ENCODE measurements at places on chromosomes 4 and X.
A peak's percentile ranks its signal among the peaks of the same experiment; 100 is the strongest.

- DNase-seq, result no peak
Observed at GRCh38 chr4:24763631-24764297, 31.6 kb upstream of the SOD3 start.

GRCh38 chr4:4849106-4849505 lies 10.4 kb upstream of the MSX1 start:
- no peak for DNase-seq

- DNase-seq, result no peak
Observed at GRCh38 chrX:150456466-150456865, 93.3 kb downstream of the MAMLD1 start.

DNA sequence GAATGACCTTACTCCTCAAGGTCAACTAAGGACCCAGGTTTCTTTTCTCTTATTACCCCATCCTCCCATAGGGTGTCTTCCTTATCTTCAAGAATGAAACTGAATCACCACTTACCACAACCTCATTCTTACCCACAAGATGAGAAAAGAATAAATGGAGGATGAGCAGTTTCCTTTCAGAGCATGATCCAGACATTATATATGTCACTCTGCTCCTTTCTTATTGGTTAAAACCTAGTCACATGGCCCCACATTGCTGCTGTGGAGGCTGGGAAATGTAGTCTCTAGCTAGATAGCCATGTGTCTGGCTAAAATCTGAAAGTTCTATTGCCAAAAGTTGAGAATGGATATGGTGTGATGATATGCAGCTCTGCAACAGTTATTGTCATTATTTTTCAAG lies 62.4 kb upstream of the RAI2 start:
- no peak for DNase-seq

DNA sequence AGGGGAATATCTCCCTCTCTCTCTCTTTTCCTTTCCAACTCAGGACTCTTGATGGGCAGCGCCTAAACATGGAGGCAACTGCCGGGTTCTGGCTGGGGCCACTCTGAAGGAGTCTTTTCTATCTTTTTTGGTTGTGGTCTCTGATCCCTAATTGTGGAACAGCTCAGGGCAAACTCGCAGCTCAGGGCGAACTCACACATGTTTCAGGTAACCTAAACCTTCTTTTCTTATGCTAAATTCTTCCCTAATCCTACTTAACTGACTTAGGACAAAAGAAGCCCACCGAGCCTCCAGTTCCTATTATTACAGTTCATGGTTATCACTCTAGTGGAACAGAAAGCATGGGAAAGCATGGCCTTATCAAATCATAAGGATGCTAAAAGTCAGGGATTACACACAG lies 21.3 kb downstream of the ETDA start:
- no peak for DNase-seq

DNA sequence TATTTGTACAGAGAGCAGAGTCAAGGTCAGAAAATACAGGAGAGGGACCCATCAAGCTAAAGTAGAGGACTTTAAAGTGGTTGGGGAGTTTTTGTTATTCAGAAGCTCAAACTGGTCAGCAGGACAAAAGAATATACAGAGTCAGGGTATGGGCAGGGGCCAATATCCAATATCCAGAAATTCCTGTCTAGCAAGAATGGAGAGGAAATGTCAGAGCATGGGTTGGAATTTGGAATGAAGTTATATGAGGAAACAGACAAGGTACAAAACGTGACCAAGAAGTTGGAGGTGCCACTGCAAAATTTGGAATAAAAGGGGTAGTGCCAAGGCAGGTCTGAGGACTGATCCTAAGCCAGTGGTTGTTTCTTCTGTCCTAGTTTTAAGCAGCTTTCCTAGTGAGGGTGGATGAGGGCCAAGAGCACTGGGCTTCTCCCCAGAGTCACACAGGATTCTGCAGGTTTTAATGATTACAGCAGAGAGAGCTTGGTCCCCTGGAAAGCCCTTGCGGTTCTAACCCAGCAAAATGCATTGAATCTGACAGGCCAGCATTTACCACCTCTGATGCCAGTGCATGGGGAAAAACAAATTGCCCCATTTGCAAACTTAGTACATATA lies 304.7 kb upstream of the FTHL17 start:
- no peak for DNase-seq

GRCh38 chr4:36142504-36142903 lies 101.8 kb downstream of the ARAP2 start:
- DNase-seq, result no peak

GRCh38 chrX:118259213-118259612 lies 86.7 kb upstream of the WDR44 start:
- no peak for DNase-seq

DNA sequence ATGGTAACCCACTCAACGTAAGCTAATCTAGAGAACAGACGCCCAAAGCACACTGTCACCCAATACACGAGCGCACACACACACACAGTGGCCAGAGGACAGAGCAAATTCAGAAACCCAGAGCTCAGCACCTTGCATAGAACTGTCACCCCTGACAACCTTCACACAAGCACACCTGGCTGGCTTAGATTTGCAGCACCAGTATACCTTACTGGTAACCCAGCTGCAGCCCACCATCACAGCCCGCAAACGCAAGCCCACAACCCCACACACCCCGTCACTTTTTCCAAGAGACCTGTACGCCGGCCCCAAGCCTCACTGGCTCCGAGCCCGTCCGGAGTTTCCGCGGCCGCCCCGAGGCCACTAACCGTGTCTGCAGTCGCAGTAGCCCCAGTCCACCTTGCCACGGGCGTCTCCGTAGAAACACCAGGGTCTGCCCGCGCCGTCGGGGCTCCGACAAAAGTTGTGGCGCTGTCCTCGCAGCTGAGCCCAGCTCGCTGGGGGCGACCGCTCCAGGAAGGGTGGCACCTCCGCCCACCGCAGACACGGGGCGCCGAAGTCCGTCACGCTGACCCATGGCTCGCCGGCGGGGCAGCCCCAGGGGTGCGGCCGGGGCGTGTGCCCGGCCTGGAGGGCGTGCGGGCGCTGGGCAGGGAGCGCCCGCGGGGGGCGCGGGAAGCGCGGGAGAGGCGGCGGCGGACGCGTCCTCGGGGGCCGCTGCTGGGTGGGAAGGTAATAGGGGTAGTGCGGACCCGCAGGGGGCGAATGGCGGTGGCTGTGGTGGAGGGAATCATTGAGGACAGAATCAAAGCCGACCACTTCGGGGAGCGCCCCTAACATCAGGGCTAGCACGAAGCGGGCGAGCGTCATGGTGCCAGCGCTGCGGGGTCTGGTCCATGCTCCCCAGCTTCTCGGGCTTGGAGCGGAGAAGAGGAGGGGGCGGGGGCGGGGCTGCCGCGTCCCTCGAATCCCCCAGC lies 664 bp downstream of the PRSS12 start:
- DNase-seq, result peak; percentile 9

DNA sequence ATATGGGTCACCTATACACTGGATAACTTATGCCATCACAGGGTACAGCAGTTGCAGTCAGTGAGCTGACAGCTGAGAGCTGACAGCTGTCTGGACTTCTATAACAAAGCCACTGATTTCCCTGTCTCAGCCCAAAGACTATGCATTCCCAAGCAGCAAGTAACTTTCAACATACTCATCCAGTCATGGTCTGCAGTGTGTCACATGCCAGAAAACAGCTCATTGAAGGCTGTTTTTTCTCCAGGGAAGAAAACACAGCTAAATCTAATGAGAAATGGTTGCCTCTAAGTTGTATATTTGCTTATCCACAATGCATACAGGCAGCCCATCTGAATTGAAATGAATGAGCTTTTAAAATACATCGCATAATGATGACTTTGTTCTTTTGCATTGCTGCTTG lies 6.3 kb downstream of the KIAA1210 start:
- no peak for DNase-seq

DNA sequence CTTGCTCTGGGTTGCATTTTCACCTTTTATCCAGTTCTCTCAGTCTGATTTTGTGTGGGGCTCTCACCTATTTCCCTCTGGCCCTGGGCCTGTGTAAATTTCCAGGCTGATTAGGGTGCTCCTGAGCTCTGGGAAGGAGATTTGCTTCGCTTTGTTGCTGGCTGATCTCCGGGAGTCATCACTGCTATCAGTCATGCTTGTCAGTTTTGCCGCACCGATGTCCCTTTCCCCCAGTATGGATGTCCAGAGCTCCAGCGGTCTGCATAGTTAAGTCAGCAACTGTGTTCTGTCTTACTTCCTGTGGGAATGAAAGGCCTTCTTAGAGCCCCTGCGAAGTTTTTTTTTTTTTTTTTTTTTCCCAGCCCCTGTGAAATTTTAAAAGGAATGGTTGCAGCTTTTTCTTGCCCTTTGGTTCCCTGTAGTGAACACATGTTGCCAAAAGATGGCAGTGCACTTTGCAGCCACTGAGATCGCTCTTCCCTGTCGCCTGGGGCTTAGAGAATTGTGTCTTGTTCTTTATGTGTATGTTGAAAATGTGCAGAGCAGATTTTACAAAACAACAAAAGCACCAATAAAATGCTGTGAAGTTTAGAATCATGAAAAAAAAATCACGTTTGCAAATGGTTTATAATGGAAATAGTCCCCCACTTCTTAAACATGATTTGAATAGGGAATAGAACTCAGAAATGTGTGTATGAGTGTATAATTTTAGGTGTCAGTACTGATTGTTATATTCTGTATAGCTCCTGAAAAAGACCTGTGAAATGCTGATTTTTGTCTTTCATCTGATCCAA lies 109.1 kb upstream of the SLC4A4 start:
- DNase-seq, result peak; percentile 8

GRCh38 chr4:141131723-141132071 lies 1.6 kb downstream of the RNF150 start:
- DNase-seq, result no peak

DNA sequence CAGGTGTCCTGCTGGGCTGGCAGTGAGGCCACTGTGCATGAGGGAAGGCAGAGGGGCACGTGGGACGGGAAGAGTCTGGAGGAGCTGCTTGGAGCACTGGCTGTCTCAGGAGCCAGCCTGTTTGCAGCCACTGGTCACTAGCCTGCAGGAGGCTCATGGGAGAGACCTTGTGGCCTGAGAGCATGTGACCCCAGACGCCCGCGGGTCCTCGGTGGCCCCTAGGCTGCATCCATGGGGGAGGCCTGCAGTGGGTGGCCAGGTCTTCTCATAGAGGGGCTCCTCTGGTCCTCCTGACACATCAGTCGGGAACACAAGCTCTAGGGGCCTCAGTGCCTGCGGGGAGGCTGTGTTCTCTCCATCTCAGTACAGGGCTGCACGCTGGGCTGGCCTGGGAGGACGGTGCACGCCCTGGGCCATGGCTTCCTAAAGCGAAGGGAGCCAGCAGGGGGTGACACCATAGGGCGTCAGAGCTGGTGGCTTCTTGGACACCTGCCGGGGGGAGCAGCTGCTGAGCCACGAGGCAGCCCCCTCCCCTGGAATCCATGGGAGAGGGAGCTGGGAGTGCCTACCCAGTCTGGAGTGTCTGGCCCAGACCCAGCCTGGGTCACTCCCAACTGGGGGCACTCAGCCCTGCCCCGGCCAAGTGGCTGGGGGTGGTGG lies 12.3 kb downstream of the NAT8L start:
- DNase-seq, result no peak

- DNase-seq, result peak; percentile 12
Observed at GRCh38 chr4:88489100-88489761, 32.3 kb downstream of the HERC5 start.

- no peak for DNase-seq
Observed at GRCh38 chrX:126655061-126655460, 102.4 kb upstream of the DCAF12L1 start.

- DNase-seq, result peak; percentile 43
Observed at GRCh38 chrX:131633285-131633917, 89.5 kb downstream of the OR13H1 start.

DNA sequence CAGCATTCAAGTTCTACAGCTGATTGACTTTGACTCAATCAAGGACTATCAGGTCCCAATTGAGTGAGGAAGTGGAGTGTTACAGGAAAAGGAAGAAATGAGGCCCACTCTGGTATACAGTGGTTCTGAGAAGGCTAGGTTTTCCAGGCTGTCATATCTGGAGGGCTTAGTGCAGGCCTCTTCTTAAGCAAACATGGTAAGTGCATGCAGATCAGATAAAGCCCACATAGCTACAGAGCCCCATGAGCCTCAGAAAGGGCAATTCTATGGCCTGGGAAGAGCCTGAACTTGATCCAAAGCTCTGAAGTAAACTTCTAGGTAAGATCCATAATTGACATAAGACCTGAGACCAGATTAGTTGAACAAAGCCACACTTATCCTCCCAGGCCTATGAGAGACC lies 29.0 kb upstream of the MAOA start:
- DNase-seq, result no peak

- no peak for DNase-seq
Observed at GRCh38 chrX:21806691-21807090, 32.7 kb upstream of the MBTPS2 start.

- DNase-seq, result no peak
Observed at GRCh38 chrX:103663981-103664762, 22.3 kb downstream of the MORF4L2 start.

GRCh38 chrX:154013614-154014360 lies 5.9 kb downstream of the IRAK1 start:
- peak; percentile 79 for DNase-seq

DNA sequence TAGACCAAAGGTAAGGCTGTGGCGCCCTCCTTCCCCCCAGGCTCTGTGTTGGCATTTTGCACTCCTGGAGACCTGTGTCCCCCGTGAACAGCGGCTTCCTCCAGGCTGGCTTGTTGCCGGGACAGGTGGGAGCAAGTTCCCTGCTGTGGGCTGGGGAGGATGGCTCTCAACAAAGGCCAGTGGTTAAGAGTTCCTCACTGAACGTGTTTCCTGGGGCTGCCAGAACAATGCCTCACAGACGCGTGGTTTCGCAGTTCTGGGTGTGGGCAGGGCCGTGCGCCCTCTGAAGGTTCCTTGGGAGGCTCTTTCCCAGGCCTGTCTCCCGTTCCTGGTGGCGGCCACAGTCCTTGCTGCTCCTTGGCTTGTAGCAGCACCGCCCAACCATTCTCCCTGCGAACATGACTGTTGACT lies 33.4 kb downstream of the NELFA start:
- no peak for DNase-seq

- peak; percentile 72 for DNase-seq
Observed at GRCh38 chr4:140753329-140753728, 2.9 kb downstream of the TBC1D9 start.

DNA sequence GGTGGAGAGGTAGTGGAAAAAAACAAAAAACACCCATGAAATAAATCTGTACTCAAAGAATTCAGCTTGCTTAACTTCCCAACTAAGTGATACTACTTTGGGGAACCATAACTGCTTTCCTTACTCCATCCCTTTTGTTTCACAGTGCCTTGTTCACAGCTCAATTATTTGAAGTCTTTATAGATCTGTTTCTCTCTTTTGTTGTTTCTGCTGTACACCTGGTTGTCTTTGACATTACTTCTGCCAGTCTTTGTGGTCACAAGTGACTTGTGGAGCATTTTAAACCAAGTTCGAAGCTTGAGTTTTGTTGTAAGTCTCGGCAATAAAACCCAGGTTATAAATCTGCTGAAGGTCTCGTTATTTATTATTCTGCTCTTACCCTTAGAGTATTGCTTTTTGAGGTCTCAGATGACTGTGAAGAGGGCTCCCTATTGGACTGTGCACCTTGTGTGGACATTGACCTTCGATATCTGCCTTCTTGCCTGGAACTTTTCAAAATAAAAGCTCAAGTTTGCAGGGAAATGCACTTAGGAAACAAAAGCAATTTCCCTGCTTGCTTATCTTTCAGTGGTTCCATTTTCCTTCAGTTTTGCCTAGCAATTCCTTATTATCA lies 59.8 kb downstream of the ANK2 start:
- no peak for DNase-seq

GRCh38 chrX:17081511-17081910 lies 135.1 kb downstream of the REPS2 start:
- DNase-seq, result no peak

GRCh38 chrX:66015900-66016689 lies 23.8 kb downstream of the VSIG4 start:
- no peak for DNase-seq
